ENCODE measurements at places on chromosomes 7 and 10.

GRCh38 chr7:151179287-151179860 is 7.7 kb downstream of the ASB10 start:
- no peak for DNase-seq

GRCh38 chr7:69090936-69091335 is 507.3 kb upstream of the AUTS2 start:
- no peak for DNase-seq

DNA sequence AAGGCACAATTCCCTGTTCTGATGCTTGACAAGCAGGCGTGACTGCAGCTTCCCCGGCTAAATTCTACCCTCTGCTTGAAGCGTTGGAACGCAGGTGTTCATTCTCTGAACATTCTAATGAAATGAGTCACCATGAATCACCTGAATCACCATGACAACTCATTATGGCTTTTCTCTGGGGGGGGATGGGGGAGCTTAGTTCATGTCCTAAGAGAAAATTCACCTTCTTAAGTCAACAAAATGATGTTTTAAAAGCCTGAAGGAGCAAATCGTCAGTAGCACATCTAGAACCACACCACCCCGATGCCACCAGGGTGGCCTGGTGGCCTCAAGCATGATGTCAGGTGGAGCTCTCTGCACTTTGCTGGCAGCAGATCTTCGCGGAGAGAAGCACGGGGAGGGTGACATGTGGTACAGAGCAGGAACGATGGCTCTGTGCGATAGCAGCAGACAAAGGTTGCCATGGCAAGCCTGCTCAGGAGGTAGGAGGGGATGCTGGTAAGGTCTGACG is 33.7 kb downstream of the DDC start:
- DNase-seq = no peak

GRCh38 chr7:118055647-118056046 is 128.3 kb upstream of the LSM8 start:
- DNase-seq = no peak

GRCh38 chr7:151676759-151677158 is 157.1 kb upstream of the RHEB start:
- DNase-seq = no peak

- DNase-seq = no peak
Measured at GRCh38 chr10:15459218-15459617, 88.1 kb upstream of the FAM171A1 start.

DNA sequence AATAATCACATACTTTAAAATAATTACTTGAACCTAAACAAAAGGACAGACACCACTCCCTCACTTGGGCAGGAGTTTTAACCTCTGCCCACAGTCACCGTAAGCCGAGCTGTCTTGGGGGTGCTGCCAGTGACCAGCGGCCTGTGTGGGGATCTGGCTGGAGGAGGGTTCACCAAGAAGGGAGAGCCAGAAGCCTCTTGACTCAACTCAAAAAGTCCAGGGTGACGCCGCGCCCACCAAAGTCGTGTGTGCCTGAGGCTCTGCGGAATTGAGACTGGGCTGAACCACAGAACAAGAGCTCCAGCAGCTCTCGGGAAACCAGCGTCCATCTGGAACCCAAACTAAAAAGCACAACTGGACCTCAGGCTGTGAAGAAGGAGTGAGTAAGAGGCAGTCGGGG is 35.8 kb downstream of the ZFAND2A start:
- no peak for DNase-seq

GRCh38 chr10:25048450-25048849 is 32.0 kb downstream of the THNSL1 start:
- no peak for DNase-seq

DNA sequence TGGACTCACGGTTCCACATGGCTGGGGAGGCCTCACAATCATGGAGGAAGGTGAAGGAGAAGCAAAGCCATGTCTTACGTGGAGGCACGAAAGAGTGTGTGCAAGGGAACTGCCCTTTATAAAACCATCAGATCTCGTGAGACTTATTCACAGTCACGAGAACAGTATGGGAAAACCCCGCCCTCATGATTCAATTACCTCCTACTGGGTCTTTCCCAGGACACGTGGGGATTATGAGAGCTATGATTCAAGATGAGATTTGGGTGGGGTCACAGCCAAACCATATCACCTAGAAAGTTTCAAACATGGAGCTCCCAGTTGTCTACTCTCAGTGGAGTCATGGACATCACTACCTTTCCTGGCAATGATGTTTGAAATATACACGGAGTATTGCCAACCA is 49.6 kb downstream of the CYCS start:
- no peak for DNase-seq

- no peak for DNase-seq
Measured at GRCh38 chr7:148336411-148336810, 254.2 kb upstream of the C7orf33 start.

DNA sequence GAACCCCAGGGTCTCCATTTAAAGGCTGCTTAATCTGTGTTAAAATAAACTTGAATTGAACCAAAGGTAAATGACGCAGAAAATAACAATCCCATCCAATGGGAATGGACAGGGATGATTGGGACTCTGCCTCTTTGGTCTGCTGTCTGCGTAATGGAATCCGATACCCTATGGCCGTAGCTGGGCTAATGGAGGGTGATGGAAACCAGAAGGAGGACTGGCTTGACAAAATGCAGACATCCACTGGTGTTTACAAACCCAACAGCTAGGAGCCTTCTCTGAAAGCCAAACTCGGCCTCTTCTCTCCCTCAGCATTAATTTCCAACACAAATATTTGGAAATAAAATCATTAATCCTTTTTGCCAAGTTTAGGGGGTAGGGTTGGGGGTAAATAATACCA is 162.2 kb upstream of the CHST15 start:
- no peak for DNase-seq

GRCh38 chr10:22305721-22306120 is 10.5 kb upstream of the COMMD3 start:
- DNase-seq = no peak

GRCh38 chr7:32588657-32589056 is 93.4 kb downstream of the AVL9 start:
- peak; percentile 9 for DNase-seq

DNA sequence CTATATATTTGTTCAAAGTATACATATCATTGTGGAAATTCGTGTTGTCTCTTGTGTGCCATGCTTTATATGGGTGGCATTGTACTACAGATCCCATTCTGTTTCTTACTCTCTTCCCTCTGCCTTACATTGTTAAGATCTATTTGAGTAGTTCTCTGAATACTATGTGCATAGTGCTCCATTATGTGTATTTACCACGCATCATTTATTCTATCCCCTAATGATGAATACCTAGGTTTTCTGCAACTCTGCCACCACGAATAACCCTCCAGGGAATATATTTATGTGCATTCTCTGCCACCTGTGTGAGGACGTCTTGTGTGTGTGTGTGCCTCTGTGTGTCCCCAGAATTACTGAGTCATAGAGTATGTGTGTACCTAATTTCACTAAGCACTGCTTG is 431.2 kb upstream of the C7orf33 start:
- no peak for DNase-seq

GRCh38 chr10:89475591-89475998 is 59.8 kb downstream of the SLC16A12 start:
- DNase-seq = no peak

GRCh38 chr10:13268841-13269240 is 31.0 kb downstream of the PHYH start:
- DNase-seq = peak; percentile 81

DNA sequence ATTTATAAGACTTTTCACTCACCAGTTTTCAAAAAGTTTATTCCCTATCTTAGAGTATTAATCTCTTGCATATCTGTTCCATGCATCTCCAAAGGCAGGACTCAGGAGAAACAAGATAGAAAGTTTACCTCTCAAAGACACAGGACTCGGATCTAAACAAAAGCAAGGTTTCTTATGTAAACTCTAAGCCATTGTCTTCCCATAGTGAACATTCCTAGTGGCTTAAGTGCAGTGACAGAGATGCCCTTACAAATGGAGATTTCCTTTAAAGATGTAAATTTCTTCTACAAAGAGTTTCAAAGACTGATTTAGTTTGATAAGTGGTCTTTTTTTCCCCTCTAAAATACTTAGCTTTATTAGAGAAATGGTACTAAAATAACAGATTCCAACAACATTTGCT is 209.8 kb downstream of the ACTR3B start:
- DNase-seq = no peak

- DNase-seq = peak; percentile 14
Measured at GRCh38 chr7:66344166-66344565, 139.0 kb downstream of the TPST1 start.

GRCh38 chr7:131238347-131238931 is 89.2 kb upstream of the MKLN1 start:
- DNase-seq = no peak

- no peak for DNase-seq
Measured at GRCh38 chr10:127041552-127041951, 136.3 kb downstream of the DOCK1 start.

DNA sequence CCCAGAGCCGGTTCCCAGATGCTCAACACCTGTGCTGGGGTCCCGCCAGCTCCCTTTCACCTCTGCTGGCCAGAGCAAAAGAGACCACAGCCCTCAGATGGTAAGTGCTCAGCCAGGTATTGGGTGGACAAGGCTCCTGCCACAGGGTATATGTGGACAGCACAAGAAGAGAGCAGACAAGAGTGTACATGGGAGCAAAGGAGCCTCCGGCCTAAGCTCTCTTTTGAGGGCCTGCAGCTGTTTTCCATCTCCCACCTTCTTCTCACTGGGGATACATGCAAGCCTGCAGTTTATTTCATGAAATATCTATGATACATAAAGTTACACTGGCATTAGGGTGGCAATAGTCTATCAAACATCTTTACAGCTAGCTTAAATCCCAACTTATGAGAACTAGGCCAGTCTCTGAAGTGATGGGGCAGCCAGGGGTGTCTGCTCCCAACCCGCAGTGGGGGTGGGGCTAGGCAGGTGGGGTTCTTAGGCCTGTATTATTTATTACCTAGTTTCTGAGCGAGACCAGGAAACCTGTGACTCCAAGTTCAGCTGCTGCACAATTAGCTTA is 50.4 kb upstream of the DDC start:
- DNase-seq = no peak

GRCh38 chr7:85596827-85597226 is 410.0 kb upstream of the SEMA3D start:
- no peak for DNase-seq

DNA sequence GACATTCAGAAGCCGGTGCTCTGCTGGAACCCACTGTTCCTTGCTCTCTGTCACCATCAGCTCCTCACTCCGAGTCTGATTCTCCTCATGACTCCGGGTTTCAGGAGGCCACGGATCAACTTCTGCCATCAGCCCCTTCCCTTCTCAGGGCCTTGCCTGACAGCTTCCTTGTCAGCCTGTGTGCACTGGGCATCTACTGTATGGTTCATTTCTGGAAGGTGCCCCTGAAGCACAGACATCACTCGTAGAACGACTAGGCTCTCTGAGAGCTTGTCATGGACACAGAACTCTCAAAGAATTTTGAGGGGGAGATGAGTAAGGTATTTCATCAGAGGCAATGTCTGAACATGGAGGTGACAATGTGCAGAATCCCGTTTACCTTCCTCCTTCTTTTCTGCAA is 396.1 kb downstream of the TNS3 start:
- DNase-seq = no peak

DNA sequence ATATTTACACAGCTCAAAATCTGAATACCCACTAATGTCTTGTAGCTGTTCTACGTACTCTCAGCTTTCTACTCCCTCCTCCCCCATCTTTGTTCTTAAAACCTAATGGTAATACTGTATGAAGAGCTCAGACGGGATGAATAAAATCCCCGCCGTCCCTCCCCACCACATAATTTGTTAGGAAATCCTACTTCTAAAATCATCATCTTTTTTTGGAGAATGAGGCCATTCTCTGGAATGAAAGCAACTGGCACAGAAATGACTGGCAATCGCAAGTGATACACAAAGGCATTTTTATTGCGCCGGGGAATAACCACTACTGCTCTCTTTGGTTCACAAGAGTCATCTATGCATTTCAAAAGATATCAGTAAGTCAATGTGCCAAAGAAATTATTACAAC is 27.3 kb downstream of the SLC35B4 start:
- no peak for DNase-seq

GRCh38 chr10:70176441-70176840 is 6.1 kb upstream of the SAR1A start:
- no peak for DNase-seq

GRCh38 chr7:68423356-68423755 is 1174.9 kb upstream of the AUTS2 start:
- DNase-seq = no peak

- DNase-seq = no peak
Measured at GRCh38 chr7:79570903-79571302, 117.4 kb upstream of the MAGI2 start.

DNA sequence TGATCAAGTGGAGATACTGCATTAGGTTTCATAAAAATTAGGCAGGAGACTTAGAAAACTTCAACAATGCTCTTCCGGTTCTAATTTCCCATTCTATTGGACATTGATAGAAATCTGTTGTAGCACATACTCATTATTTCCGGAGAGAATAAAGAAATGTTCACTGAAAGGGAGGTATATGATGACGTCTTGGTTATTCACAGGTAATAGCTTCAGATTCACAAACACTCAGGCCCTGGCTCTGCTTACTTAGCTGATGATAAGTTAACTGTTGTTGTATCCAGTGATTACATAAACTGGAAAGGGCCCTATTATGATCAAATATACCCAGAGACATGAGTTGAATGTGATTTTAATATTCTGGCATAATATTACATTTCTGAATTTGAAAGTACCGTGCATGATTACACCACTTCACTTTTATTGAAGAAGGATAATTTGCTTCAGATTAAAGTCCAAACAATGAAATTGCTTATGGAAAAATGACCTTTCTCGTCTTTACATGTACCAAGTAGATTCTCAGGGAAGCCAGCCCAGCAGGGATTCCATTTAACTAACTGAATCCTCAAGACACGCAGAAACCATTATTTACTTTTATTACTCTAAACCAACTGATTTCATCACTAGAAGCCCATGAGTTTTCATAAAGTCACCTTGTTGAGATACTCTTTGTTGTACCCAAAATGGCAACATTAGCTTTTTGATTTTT is 288.0 kb upstream of the PITRM1 start:
- no peak for DNase-seq

- no peak for DNase-seq
Measured at GRCh38 chr7:151455690-151456089, 15.7 kb upstream of the CRYGN start.

DNA sequence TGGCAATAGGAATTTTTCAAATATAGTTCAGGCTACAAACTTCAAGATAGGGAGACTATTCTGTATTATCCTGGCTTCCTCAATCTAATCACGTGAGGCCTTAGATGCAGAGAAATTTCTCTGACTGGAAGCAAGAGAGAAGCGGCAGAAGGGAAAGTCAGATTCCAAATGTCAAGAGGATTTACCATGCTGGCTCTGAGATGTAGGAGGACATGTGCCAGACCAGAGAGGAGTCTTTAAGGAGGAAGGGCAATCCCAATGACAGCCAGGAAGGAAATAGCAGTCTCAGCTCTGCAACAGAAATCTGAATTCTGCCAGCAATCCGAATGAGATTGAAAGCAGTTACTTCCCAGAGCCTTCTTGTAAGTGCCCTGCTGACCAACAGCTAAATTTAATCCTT is 57.4 kb downstream of the NUTM2E start:
- DNase-seq = no peak

DNA sequence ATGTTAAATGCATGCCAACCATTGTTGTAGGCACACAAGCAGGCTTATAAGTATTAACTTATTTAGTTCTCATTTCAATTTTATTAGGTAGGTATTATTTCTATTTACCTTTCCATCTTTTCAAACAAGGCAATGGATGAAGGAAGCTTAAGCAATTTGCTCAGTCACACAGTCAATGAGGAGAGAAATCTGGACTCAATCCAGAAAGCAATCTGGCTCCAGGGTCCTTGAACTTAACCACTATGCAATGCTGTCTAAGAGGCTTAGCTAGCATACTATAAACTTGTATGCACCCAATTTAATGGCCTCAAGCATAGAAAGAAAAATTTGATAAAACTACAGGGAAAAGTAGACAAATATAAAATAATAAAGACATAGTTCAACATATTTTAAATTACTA is 88.6 kb downstream of the VWDE start:
- no peak for DNase-seq

Measured in common myeloid progenitor, CD34-positive (primary cell).